ENCODE measurements at places on chromosomes 2 and 18. TPM values are rescaled to one million over a fixed set of nuclear protein-coding genes. Genes with fewer than 3 reads are reported as not detected.

NETO1 gene
- not detected for total RNA-seq

TMEFF2 gene
- 0.22 TPM for total RNA-seq

TBC1D8 gene
- total RNA-seq: 8.4 TPM

NEU2 gene
- total RNA-seq: not detected

MC5R gene
- total RNA-seq: not detected

TXNDC2 gene
- 0.22 TPM for total RNA-seq
